ENCODE measurements at places on chromosomes 2 and 18.
A peak's percentile ranks its signal among the peaks of the same experiment; 100 is the strongest.

GRCh38 chr2:180604077-180604476 lies 376.3 kb upstream of the UBE2E3 start:
- no peak for DNase-seq

GRCh38 chr2:173571021-173571821 lies 216.5 kb downstream of the CDCA7 start:
- DNase-seq, result peak; percentile 37

GRCh38 chr2:75142081-75142480 lies 57.2 kb downstream of the TACR1 start:
- no peak for DNase-seq

DNA sequence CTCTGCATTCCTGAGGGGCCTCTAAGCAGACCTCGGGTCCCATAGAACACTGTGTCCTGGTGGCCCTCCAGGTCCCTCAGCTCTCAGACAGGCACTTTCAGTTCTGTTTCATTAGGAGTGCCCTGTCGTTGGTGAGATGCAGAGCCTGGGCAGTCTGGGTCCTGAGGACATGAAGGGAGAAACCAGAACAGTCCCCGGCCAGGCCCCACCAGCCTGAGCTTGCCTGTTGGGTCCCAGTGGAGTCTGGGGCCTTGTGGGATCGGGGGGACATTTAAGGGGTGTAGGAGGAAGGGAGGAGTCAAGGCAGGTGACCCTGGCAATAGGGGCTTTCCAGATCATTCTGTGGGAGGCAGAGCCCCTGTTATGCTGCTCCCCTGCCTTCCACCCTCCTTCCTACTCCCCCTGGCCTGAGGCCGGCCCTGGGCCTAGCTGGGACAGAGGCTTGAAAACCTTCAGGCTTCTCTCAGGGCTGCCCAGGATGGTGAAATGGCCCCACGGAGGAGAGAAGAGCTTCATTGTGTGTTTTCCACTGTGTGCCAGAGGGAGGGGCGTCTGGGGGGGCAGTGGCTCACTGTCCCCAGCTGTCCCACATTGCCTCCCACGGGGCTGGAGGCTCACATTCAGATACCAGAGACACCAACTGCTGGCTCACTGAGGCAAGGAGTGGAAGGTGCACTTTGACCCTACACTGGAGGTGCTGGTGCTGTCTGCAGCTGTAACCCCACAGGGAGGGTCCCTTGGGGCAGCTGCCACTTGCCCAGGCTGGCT lies 26.6 kb upstream of the CATIP start:
- DNase-seq, result no peak

- DNase-seq, result no peak
Observed at GRCh38 chr18:79543861-79544385, 135.7 kb upstream of the CTDP1 start.

GRCh38 chr2:120844070-120844738 lies 108.5 kb downstream of the GLI2 start:
- no peak for DNase-seq

GRCh38 chr2:26459991-26460612 lies 17.8 kb downstream of the OTOF start:
- no peak for DNase-seq

- DNase-seq, result peak; percentile 84
Observed at GRCh38 chr2:174771631-174772471, 7.6 kb upstream of the CHRNA1 start.

- no peak for DNase-seq
Observed at GRCh38 chr18:10261344-10262276, 192.8 kb upstream of the APCDD1 start.

DNA sequence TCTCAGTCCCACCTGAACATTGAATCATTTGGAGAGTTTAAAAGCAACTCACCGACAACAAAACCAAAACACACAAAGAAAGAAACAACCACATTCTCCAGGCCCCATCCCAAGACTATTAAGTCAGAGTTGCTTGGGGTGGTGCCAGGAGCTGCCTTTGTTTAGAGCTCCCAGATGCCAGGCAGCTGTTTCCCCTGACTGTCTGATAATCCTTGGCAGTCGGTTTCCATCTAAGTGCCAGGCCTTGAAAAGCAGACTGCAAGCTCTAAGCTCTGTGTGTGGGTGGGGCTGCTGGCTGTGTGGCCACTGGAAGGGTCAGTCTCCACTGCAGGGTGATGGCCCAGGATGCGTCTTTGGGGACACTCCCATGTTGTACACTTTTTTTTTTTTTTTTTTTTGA lies 255.3 kb upstream of the AGAP1 start:
- no peak for DNase-seq

DNA sequence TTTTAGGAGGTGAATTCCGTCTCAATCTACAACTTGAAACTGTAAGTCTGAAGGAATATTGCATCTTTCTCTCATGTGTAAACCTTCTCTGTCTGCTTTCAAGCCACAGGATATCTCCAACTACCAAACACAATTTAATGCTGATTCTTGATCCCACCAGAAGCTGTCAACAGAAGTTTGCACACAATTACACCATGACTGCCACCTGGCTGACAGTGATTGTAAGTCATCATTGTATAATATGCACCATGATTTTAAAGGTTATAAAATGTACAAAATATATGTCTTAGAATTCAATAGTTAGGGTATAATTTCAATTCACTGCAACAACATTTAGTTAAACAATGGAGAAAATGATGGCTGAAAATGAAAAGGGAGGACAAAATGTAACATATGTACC lies 18.4 kb downstream of the PREPL start:
- no peak for DNase-seq

DNA sequence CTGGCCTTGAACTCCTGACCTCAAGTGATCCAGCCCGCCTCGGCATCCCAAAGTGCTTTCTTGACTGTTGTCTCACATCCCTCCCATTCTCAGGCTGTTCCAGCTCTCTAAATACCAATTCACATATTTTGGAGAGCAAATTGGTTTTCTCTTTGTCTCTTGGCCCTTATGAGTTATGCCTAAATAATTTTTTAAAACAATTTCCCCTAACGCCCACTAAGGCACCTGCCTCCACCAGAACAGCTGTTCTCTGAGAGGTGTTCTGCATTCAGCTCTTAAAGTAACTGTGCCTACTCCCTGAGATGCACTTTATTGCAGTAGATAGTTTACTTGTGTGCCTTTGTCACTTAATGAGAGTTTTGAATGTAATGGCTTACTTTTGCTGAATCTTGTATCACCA lies 6.9 kb downstream of the CCDC195 start:
- no peak for DNase-seq

GRCh38 chr2:31386648-31387047 lies 27.9 kb downstream of the XDH start:
- DNase-seq, result no peak

- no peak for DNase-seq
Observed at GRCh38 chr18:3625742-3626091, 175.7 kb downstream of the TGIF1 start.

DNA sequence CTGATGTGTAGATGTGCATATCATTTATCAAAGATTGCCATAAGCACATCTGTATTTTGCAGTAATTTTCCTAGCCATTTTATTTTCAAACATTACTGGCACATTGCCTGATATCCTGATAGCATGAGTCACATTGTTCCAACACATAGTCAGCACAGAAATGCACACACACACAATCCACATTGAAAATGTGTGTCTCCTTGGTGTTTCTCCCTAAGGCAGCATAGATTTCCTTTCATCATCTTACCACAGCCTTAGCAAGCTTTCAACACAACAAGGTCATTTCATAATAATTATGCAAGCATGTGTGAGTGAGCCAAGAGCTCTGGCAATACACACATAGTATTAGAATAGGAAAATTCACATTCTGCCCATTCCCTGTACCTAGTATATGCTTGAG lies 245.4 kb upstream of the MEIS1 start:
- DNase-seq, result no peak

DNA sequence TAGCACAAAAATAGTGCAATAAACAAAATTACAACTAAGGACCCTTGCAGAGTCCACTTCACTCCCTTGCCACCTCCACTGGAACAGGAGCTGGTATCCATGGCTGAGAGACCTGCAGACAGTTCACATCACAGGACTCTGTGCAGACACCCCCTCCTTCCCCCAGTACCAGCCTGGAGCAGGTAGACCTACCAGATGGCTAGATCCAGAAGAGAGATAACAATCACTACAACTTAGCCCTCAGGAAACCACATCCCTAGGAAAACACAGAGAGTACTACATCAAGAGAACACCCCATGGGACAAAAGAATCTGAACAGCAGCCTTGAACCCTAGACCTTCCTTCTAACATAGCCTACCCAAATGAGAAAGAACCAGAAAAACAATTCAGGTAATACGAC lies 49.8 kb downstream of the FBXO15 start:
- no peak for DNase-seq

DNA sequence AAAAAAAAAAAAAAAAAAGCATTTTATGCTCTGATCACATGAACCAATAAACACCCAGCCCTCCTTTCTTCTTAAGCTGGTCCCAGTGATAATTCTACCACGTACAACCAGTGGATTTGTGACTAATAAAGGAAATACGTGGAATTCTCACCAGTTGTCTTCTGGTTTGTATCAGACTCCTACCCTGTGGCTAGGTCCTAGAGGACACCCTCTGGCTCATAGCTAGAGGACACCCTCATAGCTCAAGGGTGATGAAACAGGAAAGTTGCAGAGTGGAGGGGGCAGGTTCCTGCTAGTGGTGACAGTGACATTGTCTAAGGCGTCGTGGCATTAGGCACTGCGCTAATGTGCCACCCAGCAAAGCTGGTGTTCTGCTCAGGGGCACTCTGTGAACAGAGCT lies 167.8 kb downstream of the BCL11A start:
- DNase-seq, result peak; percentile 70

DNA sequence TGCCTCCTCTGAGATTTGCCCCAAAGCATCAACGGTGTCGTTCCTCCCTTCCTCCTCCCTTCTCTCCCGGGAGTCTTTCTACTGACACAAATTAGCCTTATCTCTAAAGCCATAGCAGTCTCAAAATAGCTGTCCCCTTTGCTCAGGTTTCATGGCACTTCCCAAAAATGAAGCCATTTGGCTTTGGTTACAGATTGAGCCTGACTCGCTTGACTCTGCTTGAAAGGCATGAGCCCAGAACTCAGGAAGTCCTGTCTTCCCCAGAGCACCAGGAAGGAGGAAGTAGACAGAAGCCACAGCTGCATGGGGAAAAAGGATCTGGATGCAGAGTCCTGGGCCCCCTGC lies 234.4 kb upstream of the RGPD4 start:
- no peak for DNase-seq

- no peak for DNase-seq
Observed at GRCh38 chr18:47797126-47797525, 133.3 kb downstream of the SMAD2 start.

DNA sequence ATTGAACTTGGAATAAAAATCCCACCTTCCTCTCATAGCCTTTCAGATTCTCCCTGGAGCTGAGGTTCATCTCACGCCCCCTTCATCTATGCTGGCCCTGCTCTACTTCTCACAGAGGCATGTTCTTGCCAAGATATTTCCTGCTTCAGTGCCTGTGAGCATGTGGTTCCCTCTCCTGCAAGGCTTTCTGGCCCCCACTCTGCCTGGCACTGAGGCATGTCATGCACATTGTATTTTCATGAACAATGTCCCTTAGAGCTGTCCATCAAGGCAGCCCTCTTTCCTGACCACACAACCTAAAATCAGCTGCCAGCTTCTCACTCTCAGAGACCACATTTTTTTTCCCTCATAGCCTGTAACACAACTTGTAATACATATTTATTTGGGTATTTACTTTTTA lies 18.0 kb upstream of the HK2 start:
- DNase-seq, result no peak

Data from HTR-8/SVneo (cell line).